ENCODE measurements at places on chromosomes 1 and 21. TPM values are rescaled to one million over a fixed set of nuclear protein-coding genes. Genes with fewer than 3 reads are reported as not detected.

Gene OR10J1
- total RNA-seq, result not detected

Gene LRRC38
- not detected for total RNA-seq

Gene P3R3URF
- total RNA-seq, result not detected

Gene VASH2
- 1.4 TPM for total RNA-seq
